Naive thymus-derived CD4-positive, alpha-beta T cell (primary cell): ENCODE measurements at places on chromosomes 6 and 20.
A peak's percentile ranks its signal among the peaks of the same experiment; 100 is the strongest.

- DNase-seq: no peak
Observed at GRCh38 chr6:138540468-138540867, 41.2 kb upstream of the NHSL1 start.

- DNase-seq: no peak
Observed at GRCh38 chr6:33469661-33470060, 15.3 kb downstream of the ZBTB9 start.

- DNase-seq: no peak
Observed at GRCh38 chr6:41059556-41059955, 6.6 kb downstream of the APOBEC2 start.

- DNase-seq: no peak
Observed at GRCh38 chr20:1083431-1084080, 34.8 kb upstream of the PSMF1 start.

- no peak for DNase-seq
Observed at GRCh38 chr6:46821458-46821881, 28.3 kb downstream of the MEP1A start.

GRCh38 chr20:10447028-10447427, 11.9 kb downstream of the SLX4IP start:
- DNase-seq: peak; percentile 30

DNA sequence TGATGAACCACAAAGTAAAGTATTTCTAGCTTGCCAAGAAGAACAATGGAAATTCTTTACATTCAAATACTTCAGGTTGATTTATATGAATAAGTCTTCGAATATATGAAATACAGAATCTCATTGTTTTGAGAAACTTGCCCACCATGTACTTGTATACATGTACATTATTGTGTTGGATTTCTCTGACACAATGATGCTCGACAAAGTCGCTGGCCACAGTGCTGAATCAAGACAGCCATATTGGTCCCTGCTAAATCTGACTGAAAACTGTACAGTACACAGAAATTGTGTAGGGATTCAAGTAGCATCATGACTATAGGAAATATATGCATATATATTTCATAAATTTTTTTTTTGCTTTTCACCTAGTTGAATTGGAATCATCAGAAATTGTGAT, 13.1 kb upstream of the LIN28B start:
- DNase-seq: no peak

DNA sequence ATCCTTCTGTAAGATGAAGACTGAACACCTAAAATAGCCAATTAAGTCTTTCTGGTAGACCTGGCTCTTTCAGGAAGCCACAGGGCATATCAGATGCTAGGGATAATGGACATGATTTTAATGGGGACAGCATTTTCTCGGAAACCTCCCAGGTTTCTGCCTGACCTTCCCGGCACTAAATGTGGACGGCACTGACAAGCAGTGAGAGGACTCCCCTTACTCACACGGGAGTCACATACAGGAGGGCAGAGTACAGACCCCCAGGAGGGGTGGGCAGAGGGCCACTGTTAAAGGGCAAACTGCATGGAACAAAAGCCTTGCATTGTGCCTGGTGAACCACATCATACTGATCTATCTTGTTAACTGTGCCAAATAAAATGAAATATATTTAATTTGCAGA, 19.9 kb downstream of the PSMG4 start:
- DNase-seq: no peak

- DNase-seq: no peak
Observed at GRCh38 chr20:33660035-33660684, 2.0 kb upstream of the C20orf144 start.

- no peak for DNase-seq
Observed at GRCh38 chr6:81166770-81167169, 585.7 kb downstream of the TENT5A start.

- DNase-seq: no peak
Observed at GRCh38 chr6:9784786-9785185, 630.1 kb downstream of the TFAP2A start.

GRCh38 chr6:24880451-24880850, 55.3 kb downstream of the RIPOR2 start:
- no peak for DNase-seq

- DNase-seq: no peak
Observed at GRCh38 chr6:35496036-35496840, 641 bp downstream of the TEAD3 start.
